ENCODE measurements at places on chromosomes 6 and 20. TPM values are rescaled to one million over a fixed set of nuclear protein-coding genes. Genes with fewer than 3 reads are reported as not detected.
A peak's percentile ranks its signal among the peaks of the same experiment; 100 is the strongest.

DNA sequence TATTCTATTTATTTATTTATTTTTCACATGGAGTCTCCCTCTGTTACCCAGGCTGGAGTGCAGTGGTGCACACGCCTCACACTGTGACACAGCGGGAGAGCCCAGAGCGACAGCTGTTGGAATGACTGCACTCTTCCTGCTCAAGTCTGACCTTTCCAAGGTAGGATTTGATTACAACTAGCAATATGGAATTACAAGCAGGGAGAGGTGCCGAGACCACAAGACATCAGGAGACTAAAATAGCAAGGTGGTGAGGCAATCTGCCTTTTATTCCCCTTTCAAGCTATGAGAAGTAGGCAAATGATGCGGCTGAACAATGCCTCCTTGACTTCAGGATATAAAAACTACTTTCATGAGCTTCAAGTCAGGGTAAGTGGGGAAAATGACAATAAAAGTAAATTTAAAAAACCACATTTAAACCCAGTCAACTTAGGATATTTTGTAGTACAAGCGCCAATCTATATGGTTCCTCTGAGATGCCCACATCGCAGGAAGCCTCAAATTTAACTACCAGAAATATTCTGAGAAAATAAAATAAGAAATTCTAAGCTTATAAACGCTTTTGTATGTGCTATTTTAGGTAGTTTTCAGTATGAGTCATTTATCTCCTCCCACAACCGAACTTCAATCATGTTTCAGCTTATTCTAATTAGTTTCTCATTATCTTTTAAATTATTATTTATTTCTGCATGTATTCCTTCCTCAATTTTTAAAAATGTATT is 146.9 kb upstream of the SGK1 start:
- ATAC-seq = peak; percentile 24

The CTNNBL1 gene
- 59.0 TPM for total RNA-seq

DNA sequence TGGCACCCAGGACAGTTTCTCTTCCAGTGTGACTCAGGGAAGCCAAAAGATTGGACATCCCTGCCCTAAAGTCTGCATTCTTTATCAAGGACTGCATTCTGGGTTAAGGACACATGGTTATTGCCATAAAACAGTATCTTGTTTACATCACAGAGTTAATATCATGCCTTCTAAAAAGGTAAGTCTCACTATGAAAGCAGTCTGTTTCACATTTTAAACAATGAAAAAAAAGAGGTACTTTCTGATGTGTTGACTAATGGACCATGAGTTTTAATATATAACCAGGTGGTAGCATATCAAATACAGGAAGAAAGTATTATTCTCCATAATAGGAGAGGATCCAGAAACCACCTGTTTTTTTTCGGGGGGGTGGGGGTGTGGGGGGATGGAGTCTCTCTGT is 93.7 kb downstream of the TIAM2 start:
- ATAC-seq = no peak

DNA sequence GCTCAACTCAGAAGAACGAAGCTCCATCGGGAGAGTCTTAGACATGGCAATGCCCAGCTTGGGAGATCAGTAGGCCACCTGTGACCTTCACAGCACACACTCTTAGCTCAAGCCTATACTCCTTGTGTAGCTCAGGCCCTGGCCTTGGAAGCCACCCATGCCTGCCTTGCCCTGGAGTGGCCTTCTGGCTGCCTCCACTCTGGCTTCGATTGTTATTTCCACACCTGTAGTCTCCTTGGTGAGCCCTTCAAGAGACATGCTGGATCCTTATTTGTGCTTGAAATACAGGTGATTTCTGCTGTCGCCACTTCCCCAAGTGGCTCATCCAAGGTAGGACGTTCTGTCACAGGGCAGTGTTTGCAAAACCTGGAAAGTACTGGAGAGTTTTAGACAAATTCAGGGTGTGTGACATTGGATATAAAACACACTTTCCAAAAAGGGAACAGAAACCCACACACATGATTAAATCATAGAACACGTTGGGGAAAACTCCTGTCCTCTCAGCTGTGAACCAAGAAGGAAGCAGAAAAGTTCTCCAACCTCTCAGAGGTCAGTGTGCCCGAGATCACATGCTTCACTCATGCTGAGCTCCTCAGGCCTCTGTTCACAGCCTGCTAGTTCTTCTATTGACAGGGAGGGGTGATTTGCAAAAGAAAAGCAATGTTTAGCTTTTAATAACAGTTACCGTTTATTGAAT is 391.8 kb downstream of the CDC5L start:
- no peak for ATAC-seq

- no peak for ATAC-seq
Observed at GRCh38 chr20:35116258-35116657, 23.7 kb upstream of the TRPC4AP start.

GRCh38 chr6:139778688-139779087 is 404.2 kb upstream of the CITED2 start:
- no peak for ATAC-seq

The STK38 gene
- total RNA-seq = 24.4 TPM

GRCh38 chr20:1299522-1299921 is 29.4 kb downstream of the SDCBP2 start:
- ATAC-seq = no peak

The TUBB2B gene
- 0.35 TPM for total RNA-seq

DNA sequence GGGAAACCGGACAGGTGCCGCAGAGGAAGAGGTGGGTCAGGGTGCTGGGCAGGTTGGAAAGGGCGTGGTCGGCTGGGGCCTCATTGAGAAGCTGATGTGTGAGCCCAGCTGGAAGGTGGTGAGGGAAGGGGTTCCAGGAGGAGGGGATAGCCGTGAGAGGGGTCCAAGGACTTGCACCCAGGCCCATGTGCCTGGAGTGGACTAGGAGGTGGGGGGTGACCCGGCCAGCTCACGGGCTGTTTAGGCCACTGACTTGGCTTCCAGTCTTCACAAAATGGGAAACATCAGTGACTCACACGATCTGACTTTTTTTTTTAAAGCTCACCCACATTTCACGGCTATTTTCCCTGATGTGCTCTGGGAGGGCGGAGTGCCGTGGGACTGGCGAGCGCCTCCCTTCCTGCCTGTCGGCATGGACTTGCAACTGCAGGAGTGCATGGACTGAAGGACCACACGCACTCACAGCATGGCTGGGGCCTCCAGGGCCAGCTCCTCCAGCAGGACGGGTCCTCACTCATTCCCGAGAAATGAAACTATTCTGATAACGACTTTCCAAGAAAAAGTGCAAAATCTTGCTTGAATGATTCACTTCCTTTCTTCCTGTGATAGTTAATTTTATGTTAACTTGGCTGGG is 13.5 kb upstream of the PDE10A start:
- no peak for ATAC-seq

DNA sequence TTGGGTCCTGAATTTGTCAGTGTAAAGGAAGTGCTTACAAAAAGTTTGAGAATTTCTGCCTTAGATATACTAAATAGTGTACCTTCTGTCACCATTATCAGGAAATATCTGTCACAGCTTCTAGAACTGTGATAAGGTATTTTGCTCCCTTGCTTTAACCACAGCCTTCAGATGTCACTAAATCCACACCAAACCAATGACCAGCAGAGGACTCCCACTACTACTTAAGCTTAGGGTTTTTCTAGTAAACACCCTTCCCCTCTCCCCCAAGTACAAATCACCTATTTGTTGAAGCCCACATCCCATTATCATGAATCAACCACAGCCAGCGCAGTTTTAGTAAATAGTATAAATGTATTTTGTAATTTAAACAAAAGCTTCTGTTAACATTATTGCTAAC is 8.6 kb upstream of the JPH2 start:
- ATAC-seq = no peak

The CALHM6 gene
- total RNA-seq = 7.5 TPM

DNA sequence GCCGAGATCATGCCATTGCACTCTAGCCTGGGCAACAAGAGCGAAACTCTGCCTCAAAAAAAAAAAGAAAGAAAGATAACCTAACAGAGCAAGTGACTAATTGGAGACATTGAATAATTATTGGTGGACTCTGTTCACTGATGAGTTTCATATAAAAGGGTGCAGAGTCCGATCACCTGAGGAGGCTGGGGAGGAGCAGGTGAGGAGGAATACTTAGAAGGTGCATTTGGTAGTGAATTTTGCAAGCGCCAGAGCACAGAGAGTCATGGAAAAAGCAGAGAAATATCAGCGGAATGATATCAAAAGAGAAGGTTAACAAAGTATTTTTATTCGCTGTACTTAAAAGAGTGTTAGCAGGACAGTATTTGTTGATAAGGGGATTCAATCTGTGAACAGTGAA is 44.4 kb downstream of the CD2AP start:
- no peak for ATAC-seq

- ATAC-seq = no peak
Observed at GRCh38 chr20:25378884-25379733, 11.5 kb downstream of the ABHD12 start.

DNA sequence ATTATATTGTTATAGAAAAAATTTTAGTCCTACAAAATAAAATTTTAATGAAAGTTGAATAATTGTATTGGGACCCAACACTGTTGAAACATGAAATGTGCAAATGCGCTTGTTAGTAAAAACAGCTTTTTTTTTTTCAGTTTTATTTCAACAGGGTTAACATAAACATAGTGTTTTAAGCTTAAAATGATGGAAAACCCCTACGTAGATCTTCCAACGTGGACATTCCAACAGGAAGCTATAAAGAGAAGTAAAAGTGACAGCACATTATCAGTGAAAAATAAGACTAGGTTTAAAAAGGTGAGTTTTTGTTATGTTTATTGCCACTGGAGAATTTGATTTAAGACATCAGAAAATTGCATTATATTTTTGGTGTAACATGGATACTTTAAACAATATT is 6.5 kb upstream of the GPR31 start:
- ATAC-seq = no peak
